NCI-H1048 (cell line): ENCODE measurements at places on chromosomes 7 and 10.

- DNase-seq, result no peak
Observed at GRCh38 chr10:132612571-132613504, 75.3 kb downstream of the INPP5A start.

GRCh38 chr7:27994639-27995038 lies 186.0 kb downstream of the JAZF1 start:
- no peak for DNase-seq

- DNase-seq, result no peak
Observed at GRCh38 chr10:80141696-80142460, 9.3 kb downstream of the PLAC9 start.

- no peak for DNase-seq
Observed at GRCh38 chr10:77905086-77905748, 21.3 kb downstream of the DLG5 start.

DNA sequence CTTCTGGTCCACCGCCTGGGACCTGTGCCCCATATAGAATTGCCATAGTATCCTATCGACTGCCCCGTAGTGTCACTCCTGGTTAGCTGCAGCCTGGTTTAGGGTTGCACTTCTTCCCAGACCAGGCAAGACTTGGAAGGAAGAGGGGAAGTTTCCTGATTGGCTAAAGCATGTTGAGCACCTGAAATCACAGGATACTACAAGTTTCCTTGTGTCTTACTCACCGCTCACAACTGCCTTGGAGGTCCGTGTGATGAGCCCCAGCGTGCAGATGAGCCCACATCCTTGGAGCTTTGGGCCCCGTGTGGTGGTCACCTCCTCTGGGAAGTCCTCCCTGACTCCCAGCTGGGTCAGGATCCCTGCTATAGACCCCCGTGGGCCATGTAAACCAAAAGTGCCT lies 73.9 kb upstream of the GTF2I start:
- no peak for DNase-seq

DNA sequence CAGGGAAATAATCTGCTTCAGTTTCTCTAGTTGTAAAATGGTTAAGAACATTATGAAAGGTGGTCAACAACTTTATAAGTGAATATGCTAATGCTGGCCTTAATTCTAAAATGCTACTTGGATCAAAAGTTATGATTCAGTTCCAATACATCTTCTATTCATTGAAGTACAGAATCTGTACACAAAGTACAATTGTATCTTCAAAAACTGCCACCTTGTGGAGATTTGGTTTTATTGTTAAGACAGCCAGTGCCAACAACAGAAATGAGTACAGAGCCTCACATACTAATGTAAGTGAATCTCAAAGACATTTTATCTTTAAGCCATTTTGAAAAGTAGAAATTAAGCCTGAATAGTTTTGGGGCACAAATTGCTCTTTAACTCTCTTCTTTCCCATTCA lies 194.0 kb downstream of the CFTR start:
- DNase-seq, result peak; percentile 10

DNA sequence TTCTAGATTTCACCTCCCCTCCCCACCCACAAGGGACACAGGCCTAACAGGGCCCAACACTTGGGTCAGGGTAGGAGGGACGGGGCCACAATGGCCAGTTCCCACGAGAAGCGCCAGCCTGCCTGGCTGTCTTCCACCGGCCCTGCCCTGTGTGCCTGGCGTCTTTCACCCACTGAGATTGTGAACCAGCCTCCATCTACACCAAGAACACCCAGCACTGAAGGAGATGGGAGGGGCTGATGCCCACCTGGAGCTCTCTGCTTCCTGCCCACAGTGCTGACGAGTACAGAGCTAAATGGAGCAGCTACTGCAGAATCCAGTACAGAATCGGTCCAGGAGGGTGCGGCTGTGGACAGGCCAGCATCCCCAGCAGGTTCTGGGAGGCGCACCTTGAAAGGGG lies 2.4 kb upstream of the ASIC3 start:
- DNase-seq, result no peak

DNA sequence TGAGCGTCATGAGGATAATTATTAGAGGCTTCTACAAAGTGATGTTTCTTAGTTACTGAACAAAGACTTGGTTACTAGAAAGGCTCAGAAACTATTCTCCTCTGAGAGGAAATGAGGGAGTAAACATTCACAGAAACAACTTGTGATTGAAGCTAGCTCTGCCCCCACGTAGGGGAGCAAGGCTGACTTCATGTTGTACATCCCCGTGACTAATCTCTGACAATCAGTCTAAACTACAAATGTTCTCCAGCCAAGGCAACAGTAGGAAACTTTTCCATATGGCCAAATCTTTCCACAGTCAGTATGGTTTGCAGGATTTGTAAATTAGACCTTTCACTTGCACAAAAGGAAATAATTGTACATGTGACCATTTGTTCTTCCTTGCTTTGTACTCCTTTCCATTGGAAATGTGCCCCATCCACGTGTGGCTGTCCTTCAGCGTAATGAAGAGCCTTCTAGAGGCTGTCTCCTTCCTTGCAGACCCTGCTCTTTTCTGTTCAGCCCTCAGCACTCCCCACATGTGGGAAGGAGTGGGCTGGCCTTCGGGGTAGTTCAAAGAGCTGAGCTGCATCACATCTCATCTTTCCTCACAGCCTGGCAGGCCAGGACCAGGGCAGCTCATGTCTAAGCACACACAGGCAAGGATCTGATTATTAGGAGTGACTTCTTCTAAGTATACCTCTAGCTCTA lies 93.5 kb downstream of the PCGF5 start:
- no peak for DNase-seq

GRCh38 chr7:13578294-13578693 lies 411.2 kb downstream of the ETV1 start:
- no peak for DNase-seq

- DNase-seq, result no peak
Observed at GRCh38 chr7:137480824-137481365, 137.4 kb upstream of the PTN start.

DNA sequence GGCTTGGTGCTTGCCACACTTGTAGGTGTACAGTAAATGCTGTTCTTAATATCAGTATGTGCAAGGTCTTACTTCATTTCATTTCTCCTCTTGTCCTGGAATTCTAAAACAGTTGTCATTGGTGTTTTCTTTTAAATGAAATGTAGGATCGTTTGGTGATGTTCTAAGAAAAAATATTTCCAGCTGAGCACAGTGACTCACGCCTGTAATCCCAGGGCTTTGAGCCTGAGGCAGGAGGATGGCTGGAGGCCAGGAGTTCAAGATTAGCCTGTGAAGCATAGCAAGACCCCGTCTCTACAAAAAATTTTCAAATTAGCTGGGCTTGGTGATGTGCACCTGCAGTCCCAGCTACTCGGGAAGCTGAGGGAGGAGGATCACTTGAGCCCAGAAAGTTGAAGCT lies 32.6 kb upstream of the ELN start:
- DNase-seq, result no peak

DNA sequence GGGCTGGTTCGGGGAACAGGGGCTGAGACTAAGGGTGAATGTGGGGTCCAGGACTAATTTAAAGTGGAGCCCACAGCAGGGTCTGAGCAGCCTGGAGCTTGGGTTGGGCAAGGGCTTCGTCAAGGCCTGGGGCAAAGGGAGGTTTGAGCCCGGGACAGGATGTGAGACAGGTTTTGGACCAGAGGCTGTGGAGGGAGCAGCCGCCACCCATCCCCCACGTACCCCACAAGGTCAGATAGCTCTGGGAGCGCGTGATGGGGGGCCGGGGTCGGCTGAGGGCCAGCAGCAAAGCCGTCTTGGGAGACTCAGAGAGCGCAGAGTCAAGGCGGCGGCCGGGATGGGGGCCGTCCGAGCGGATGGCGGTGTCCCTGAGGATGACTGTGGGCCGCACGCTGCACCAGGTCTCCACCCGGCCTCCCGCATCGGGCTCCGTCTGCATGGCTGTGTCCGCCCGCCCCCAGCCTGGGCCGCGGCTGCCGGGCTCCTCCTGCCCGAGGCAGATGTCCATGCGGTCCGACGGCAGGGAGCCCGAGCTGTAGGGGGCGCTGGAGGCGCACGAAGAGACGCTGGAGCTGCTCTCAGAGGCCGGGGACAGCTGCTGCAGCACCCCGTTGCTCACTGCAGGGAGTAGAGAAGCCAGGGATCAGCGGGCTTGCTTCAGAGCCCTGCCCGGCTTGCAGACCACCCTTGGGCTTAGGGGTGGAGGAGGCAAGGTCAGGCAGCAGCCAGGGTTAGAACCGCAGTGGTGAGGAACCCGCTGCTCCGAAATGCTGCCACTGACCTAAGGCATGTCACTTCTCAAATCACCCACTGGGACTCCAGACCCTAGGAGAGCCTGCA lies 12.1 kb downstream of the PDZD7 start:
- DNase-seq, result peak; percentile 56

GRCh38 chr7:87479951-87480350 lies 4.5 kb upstream of the ABCB4 start:
- no peak for DNase-seq

DNA sequence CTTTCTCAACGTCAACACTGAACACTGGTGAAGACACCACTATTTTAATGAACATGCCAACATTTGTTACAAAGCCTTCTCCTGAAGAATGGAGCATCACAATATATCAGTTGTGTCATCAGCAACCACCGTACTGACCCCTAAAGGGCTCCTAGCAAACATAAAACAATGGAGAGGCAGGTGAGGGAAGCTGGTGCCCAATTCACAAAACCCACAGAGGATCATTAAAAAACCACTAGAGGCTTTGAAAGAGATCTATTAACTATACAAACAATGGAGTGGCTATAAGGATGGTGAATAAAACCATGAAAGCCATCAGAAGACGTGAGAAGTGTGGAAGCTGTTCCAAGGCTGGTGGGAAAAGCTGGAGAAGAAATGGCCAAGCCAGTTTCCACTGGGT lies 150.8 kb downstream of the FAM107B start:
- DNase-seq, result no peak

DNA sequence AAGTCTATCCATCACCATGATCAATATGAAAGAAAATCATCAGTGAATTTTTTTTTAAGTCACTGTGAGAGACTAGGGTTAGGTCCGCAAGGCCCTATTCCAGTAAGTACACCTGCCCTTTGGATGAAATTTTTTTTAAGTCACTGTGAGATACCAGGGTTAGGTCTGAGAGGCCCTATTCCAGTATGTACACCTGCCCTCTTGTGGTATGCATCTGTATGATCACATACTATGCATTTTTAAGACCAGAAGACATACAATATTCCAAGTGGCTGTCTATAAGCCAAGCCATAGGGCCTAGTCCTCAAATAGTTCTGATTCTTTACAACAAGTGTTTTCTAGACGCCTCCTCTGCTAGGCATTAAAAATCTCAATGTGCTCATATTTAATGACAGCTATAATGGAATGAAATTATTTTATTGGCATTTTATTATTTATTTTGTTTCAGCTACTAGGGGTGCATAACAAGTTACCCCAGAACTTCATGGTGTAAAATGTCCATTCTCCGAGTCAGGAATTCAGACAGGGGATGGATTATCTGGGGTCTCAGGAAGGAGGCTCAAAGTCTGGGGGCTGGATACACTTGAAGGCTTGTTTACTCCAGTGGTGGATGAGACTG lies 53.1 kb downstream of the TEX36 start:
- DNase-seq, result no peak

DNA sequence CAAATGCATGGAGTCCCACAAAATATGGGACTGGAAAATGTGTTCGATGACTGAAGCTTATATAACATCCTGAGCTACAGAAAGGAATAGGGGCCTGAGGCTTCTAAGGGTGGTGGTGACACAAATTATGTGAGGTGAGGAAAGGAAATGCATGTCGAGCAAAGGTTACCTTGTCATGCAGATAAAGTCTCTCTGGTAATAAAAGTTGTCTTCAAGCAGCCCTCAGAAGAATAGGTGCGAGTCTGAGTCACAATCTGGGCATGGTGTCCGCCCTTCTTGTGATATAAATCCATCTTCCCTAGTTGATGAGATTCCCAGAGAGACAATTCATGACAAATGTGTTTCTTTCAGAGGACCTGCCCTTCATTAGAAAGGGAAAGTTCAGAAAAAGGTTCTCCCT lies 985.2 kb upstream of the C7orf33 start:
- no peak for DNase-seq

GRCh38 chr7:23254051-23254681 lies 7.6 kb downstream of the GPNMB start:
- DNase-seq, result no peak
